ENCODE measurements at places on chromosomes 12 and 14. TPM values are rescaled to one million over a fixed set of nuclear protein-coding genes. Genes with fewer than 3 reads are reported as not detected.

DNA sequence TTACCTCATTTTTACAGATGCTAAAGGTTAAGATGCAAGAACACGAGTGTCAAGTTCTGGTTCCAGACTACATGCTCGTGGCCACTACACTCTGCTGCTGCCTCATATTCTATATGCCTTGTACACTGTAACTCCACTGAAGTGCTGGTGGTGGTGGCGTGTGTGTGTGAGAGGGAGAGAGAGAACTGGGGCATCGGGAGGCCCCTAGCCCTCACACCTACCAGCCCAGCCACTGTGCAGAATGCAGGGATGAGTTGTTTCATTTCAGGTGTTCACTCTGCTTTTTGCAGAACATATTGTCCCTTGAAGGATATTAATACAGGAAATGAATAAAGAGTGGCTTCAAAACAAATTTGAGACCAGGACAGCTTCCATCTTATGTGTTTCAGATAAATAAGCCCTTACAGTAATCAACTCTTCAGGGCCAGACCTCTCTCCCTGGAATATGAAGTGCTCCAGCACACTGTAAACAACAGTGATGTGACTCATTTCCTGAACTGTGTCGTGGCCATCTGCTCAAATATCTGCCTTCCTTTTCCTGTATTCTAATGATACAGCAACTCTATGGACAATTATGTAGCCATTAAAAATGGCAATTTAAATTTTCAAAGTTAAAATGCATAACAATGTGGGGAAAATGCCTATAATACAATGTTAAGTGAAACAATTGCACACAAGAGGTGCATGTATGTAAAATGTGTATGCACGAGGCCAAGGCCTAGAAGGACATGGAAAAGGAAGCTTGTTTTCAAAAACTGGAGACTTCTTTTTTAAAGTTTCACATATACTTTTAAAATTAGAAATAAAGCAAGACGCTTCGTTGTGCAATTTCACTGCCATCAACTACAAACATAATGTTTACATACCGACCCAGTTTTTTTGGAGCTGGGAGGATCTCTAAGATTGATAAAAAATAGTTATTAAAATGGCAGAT lies 215.4 kb downstream of the PELI2 start:
- no peak for DNase-seq
- no peaks in the 10 kb centered on the region for H3K27me3 ChIP-seq
- no peak overlapping the region for H3K27ac ChIP-seq

GRCh38 chr14:101109981-101110728 lies 206.6 kb upstream of the RTL1 start:
- H3K36me3 ChIP-seq = no peaks in the 10 kb centered on the region
- no peaks in the 10 kb centered on the region for H3K4me1 ChIP-seq

DNA sequence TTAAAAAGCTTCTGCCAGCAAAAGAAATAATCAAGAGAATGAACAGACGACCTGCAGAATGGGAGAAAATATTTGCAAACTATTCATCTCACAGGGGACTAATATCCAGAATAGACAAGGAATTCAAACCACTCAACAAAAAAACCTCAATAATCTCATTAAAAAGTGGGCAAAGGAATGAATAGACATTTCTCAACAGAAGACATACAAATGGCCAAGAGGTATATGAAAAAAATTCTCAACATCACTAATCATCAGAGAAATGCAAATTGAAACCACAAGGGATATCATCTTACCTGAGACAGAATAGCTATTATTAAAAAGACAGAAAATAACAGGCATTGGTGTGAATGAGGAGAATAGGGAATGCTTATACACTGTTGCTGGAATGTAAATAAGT lies 270.0 kb downstream of the DACT1 start:
- H3K4me3 ChIP-seq = no peak overlapping the region
- peaks cover 4% of the 10 kb centered on the region for H3K4me1 ChIP-seq
- H3K36me3 ChIP-seq = no peaks in the 10 kb centered on the region
- H3K27me3 ChIP-seq = 0 out of 2 replicates have a peak, but pooled peaks cover 3% of the 10 kb centered on the region

GRCh38 chr12:94208622-94208966 lies 60.2 kb downstream of the PLXNC1 start:
- peaks cover 59% of the 10 kb centered on the region for H3K4me1 ChIP-seq
- H3K27ac ChIP-seq = peak overlapping the region; percentile 94
- no peaks in the 10 kb centered on the region for H3K27me3 ChIP-seq
- DNase-seq = peak; percentile 71
- no peaks in the 10 kb centered on the region for H3K36me3 ChIP-seq
- H3K4me3 ChIP-seq = peak overlapping the region; percentile 57

- H3K4me1 ChIP-seq = peaks cover 23% of the 10 kb centered on the region
- DNase-seq = no peak
- H3K27ac ChIP-seq = no peak overlapping the region
- H3K4me3 ChIP-seq = no peak overlapping the region
- no peaks in the 10 kb centered on the region for H3K36me3 ChIP-seq
These were observed 183.8 kb upstream of the HIF1A start for GRCh38 chr14:61511558-61511948.

DNA sequence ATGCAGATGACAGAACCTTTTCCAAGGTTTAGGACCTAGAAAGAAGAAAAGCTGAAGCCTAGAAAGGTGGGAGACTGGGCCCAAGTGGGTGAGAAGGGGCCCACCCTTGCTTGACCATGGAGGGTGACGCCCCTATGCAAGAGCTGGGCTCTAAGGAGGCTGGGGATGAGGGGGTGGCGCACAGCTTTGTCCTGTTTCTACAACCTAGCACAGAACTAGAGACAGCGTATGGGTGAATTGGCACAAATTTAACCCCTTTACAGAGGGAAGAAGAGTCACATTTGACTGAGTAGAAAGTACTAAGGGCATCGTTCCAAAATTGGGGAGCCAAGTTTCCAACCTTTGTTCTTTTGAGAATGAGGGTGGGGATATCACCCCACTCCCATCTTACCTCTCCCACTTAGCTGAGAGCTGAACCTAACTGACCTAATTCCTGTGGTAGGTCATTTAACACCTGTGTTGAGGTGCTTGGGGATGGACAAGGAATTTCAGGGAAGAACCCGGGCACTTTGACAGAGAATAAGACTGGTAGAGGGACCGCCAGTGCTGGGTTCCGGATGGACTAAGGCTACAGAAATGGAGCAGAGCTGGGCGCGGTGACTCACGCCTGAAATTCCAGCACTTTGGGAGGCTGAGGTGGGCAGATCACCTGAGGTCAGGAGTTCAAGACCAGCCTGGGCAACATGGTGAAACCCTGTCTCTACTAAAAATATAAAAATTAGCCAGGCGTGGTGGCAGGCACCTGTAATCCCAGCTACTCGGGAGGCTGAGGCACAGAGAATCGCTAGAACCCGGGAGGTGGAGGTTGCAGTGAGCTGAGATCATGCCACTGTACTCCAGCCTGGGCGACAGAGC lies 5.2 kb downstream of the NFKBIA start:
- H3K4me1 ChIP-seq = peaks cover 14% of the 10 kb centered on the region
- H3K36me3 ChIP-seq = peaks cover 29% of the 10 kb centered on the region
- no peak overlapping the region for H3K4me3 ChIP-seq
- no peaks in the 10 kb centered on the region for H3K27me3 ChIP-seq
- no peak for DNase-seq

- DNase-seq = no peak
- H3K36me3 ChIP-seq = no peaks in the 10 kb centered on the region
- H3K4me3 ChIP-seq = no peak overlapping the region
- H3K4me1 ChIP-seq = peaks cover 7% of the 10 kb centered on the region
These were observed 25.6 kb upstream of the GPATCH2L start for GRCh38 chr14:76126076-76126475.

- peak overlapping the region; percentile 77 for H3K4me3 ChIP-seq
- H3K36me3 ChIP-seq = no peaks in the 10 kb centered on the region
- no peaks in the 10 kb centered on the region for H3K27me3 ChIP-seq
- DNase-seq = peak; percentile 78
These were observed 626 bp downstream of the TXNDC16 start for GRCh38 chr14:52551696-52552062.

- peaks cover 11% of the 10 kb centered on the region for H3K4me1 ChIP-seq
- no peak for DNase-seq
- no peak overlapping the region for H3K4me3 ChIP-seq
These were observed 50.6 kb downstream of the SCAF11 start for GRCh38 chr12:45939759-45940158.

GRCh38 chr14:105169776-105170655 lies 1.4 kb upstream of the JAG2 start:
- peaks cover 3% of the 10 kb centered on the region for H3K4me1 ChIP-seq
- no peak overlapping the region for H3K4me3 ChIP-seq
- H3K27ac ChIP-seq = no peak overlapping the region

DNA sequence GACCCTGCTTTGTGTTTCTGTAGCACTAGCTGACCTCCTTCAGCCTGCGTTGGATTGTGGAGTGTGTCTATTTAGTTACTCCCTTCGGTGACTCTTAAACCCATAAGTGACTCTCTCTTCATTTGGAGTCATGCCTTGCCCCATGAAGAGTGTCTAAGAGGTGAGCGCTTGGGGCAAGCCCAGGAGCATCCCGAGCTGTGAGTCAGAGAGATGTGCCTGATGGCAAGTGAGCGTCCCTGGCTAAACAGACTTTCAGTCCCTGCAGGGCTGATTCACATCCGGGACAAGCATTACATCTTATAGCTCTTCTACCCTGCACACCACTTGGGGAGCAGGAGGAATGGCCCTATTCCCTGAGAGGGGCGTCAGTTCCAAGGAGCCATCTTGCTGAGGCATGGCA lies 24.3 kb upstream of the ATF1 start:
- peaks cover 8% of the 10 kb centered on the region for H3K36me3 ChIP-seq
- no peak overlapping the region for H3K4me3 ChIP-seq
- no peak overlapping the region for H3K27ac ChIP-seq
- H3K4me1 ChIP-seq = no peaks in the 10 kb centered on the region
- no peak for DNase-seq
- H3K27me3 ChIP-seq = no peaks in the 10 kb centered on the region

- H3K4me3 ChIP-seq = no peak overlapping the region
- no peak for DNase-seq
- no peak overlapping the region for H3K27ac ChIP-seq
- no peaks in the 10 kb centered on the region for H3K36me3 ChIP-seq
These were observed 181.7 kb downstream of the ADAMTS20 start for GRCh38 chr12:43370263-43370662.

GRCh38 chr12:111867531-111867930 lies 25.5 kb downstream of the MAPKAPK5 start:
- peaks cover 61% of the 10 kb centered on the region for H3K36me3 ChIP-seq
- no peaks in the 10 kb centered on the region for H3K27me3 ChIP-seq
- H3K4me3 ChIP-seq = no peak overlapping the region
- no peak for DNase-seq
- no peak overlapping the region for H3K27ac ChIP-seq
- H3K4me1 ChIP-seq = no peaks in the 10 kb centered on the region

GRCh38 chr12:55693323-55694187 lies 14.1 kb downstream of the ITGA7 start:
- DNase-seq = no peak
- no peaks in the 10 kb centered on the region for H3K36me3 ChIP-seq
- H3K27ac ChIP-seq = no peak overlapping the region
- H3K4me3 ChIP-seq = no peak overlapping the region
- H3K4me1 ChIP-seq = no peaks in the 10 kb centered on the region

- DNase-seq = no peak
- H3K27ac ChIP-seq = no peak overlapping the region
- peaks cover 7% of the 10 kb centered on the region for H3K4me1 ChIP-seq
- H3K36me3 ChIP-seq = no peaks in the 10 kb centered on the region
- H3K4me3 ChIP-seq = no peak overlapping the region
These were observed 38.4 kb downstream of the AKAP3 start for GRCh38 chr12:4610481-4610880.

- peaks cover 9% of the 10 kb centered on the region for H3K4me1 ChIP-seq
- H3K4me3 ChIP-seq = no peak overlapping the region
- no peak overlapping the region for H3K27ac ChIP-seq
These were observed 34.7 kb downstream of the FBXL14 start for GRCh38 chr12:1559676-1560091.

- no peaks in the 10 kb centered on the region for H3K36me3 ChIP-seq
- no peak overlapping the region for H3K4me3 ChIP-seq
- H3K4me1 ChIP-seq = no peaks in the 10 kb centered on the region
These were observed 3.4 kb downstream of the TRHDE start for GRCh38 chr12:72275526-72275925.

GRCh38 chr12:15230751-15231150 lies 9.5 kb upstream of the RERG start:
- no peaks in the 10 kb centered on the region for H3K27me3 ChIP-seq
- H3K27ac ChIP-seq = no peak overlapping the region
- H3K36me3 ChIP-seq = no peaks in the 10 kb centered on the region
- no peak for DNase-seq
- no peak overlapping the region for H3K4me3 ChIP-seq

DNA sequence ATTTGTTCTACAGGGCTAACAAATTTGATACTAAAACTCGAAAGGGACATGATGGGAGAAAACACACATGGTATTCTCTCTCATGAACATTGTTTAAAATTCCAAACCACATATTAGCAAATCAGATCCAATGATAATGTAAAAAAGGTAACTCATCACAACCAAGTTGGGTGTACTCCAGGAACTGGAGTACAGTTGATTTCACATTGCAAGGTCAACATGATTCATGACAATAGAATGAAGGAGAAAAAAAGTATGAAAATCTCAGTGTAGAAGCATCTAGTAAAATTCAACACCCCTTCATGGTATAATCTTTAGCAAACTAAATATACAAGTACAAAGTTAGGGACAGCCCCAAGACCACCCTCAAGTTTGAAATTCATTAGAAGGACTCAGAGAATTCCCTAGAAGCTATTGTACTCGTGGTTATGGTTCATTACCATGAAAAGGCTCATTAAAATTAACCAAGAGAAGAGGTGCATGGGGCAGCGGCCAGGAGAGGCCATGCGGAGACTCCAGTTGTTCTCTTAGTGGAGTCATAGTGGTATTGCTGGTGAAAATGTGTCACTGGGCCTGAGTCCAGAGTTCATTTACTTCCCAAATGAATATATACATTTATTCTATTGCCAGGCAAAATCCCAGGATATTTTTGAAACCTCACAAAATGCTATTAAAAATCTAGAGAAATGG lies 3.1 kb upstream of the CDCA4 start:
- no peak overlapping the region for H3K4me3 ChIP-seq
- no peak overlapping the region for H3K27ac ChIP-seq
- H3K4me1 ChIP-seq = peaks cover 31% of the 10 kb centered on the region
- no peaks in the 10 kb centered on the region for H3K27me3 ChIP-seq

The C1R gene
- 1.5 TPM for total RNA-seq

The CLEC9A gene
- total RNA-seq = not detected

The LIN7A gene
- 0.15 TPM for total RNA-seq

The AMDHD1 gene
- 0.29 TPM for total RNA-seq

The LRCOL1 gene
- not detected for total RNA-seq

The KRT2 gene
- not detected for total RNA-seq

The OR8S1 gene
- not detected for total RNA-seq

The TC2N gene
- total RNA-seq = not detected

The PRDM4 gene
- total RNA-seq = 26.1 TPM
